ENCODE measurements at places on chromosomes 12 and 14.

- DNase-seq, result no peak
Measured at GRCh38 chr14:90545966-90546751, 149.3 kb downstream of the CALM1 start.

GRCh38 chr14:90302529-90303303, 29.0 kb downstream of the NRDE2 start:
- DNase-seq, result no peak

GRCh38 chr14:92726135-92726932, 22.1 kb downstream of the LGMN start:
- no peak for DNase-seq

DNA sequence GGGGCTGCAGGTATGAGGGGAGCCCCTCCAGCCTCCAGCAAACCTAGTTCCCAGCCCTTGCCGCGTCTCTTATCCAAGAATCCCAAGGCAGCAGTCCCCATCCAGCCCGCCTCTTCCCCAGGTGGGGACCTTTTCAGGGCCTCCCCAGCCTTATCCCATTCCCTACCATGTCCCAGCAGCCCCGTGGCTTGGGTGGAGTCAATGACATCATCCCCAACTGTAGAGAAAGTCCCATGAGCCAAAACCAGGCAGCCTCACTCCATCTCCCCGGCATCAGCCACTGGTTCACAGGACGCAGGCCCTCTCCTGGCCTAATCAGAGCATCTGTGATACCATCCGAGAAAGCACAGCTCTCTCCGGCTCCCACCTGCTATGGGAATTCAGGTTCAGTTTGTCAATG, 131.0 kb downstream of the NCOR2 start:
- no peak for DNase-seq

GRCh38 chr12:42936991-42937390, 347.4 kb upstream of the PRICKLE1 start:
- DNase-seq, result no peak

DNA sequence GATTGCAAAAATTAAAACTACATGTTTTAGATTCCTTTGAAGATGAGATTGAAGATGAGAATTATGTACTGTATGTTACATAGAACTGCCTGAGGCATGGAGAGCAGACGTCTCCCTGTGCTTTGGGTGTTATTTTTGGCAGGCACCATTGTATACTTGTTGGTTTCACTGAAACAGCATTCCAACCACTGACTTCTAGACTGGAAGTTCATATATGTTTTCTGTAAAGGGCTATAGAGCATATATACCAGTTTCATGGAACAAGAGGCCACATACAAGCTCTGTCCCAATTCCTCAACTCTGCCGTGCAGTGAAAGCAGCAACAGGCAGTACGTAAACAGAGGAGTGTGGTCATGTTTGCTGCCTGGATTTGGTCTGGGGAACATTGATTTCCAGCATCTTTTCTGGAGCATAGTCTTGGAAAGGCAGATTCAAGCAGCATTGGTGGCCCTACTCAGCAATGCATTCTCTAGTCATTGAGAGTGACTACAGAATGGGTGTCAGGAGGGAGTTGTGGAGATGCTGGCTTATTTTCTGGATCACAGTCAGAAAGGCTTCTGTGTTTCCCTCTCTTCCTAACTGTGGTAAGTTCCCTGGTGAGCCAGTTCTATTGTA, 57.6 kb upstream of the CNTN1 start:
- no peak for DNase-seq

GRCh38 chr14:56753396-56753795, 56.9 kb downstream of the OTX2 start:
- no peak for DNase-seq

DNA sequence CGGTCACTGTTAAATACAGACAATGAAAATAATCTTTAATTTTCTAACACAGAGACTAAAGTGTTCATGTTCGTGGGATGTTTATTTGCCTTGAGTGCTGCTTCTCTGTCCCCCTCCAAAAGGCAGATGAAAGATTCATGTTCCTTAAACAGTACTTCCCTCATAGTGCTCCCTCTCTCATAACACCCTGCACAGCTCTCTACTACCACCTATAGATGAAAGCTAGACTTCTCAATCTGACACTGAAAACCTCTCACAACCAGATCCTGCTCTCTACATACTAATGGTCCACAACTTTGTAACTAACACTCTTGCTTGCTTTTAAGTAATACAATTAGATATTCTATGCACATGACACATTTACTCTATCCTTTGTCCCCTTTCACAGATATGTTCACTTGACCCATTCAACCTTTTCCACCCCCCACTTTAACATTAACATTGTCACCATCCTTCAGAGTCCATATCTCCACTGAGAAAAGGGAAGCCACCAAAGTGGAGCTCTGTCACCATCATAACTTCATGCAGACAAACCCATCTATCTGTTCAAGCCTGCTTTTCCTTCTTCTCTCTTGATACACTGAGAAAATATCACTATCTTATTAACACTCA, 266.4 kb upstream of the USP15 start:
- no peak for DNase-seq

DNA sequence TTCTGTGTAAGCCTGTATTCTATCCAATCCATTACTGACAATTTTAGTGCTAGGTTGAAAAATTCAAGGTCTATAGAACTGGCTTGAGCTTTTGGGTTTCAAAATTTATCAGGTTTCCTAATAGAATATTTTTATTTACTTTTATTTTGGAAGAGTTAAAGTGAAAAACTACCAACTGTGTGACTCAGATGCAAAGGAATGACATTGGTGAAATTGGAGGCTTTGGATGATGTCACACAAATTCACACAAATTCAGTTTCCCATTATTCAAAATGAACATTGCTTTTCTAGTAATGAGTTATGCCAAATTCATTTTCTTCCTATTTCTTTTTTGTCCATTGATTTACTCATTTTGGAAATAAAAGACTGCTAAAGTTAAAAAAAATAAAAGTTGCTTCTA, 186.9 kb downstream of the ALX1 start:
- DNase-seq, result no peak

GRCh38 chr14:105641075-105641937, 114.9 kb downstream of the TMEM121 start:
- DNase-seq, result no peak

DNA sequence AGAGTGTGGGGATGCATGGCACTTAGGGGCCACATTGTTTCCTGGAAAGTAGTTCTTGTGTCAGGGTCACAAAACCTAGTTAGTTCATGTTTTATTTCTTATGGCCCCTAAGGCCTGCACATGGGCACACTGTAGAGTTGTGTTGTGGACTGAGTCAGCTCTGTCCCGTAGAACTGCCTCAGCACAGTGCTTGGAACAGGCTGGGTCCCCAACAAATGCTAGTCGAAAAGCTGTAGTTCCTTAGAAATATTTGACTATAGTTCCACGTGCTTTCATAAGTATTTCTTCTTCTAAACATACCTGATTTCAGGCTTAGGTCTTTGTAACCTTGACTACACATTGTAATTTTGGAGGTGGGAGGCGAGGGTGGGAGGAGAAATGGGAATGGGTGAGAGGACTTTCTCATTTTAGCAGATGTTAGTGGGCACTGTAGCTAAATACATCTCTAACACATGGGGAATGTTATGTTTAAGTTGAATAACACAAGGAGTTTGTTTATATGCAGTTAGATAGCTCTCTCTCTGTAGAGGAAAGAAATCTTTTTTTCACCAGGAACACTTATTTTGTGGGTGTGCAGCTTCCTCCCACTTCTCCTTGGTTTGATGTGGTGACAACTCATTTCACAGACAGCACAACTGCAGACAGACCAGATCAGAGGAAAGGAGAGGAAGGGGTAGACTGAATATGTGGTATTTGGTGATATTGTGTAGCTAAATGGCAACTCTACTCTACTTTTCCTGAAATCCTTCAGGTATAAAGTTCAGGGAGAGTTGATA, 39.5 kb upstream of the DACT1 start:
- DNase-seq, result no peak

GRCh38 chr14:36683083-36683724, 21.5 kb downstream of the PAX9 start:
- no peak for DNase-seq

DNA sequence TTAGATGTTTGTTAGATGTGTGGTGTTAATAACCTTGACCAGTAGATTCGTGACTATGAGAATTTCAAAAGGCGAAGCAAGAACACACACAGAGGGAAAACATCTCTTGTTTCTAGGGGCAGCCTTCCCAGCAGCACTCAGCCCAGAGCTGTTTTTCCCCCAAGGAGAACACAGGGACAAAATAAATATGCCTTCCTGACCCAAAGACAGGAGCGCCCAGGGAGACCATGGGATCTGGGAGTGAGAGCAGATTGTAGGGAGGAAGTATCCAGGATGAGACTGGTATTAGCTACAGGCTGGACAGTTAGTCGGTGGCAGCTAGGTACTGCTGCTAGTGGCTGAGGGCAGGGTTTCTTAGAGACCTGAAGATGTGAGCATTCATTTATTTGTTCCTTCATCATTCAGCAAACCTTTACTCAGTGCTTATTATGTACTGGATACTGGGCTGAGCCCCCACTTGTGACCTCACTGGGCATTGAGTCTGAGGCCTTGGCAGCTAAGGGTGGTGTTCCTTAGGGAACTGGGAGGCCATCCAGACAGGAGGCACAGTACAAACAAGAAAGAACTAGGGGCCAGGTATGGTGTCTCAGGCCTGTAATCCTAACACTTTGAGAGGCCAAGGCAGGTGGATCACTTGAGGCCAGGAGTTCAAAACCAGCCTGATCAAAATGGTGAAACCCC, 469.8 kb downstream of the ZFP36L1 start:
- DNase-seq, result no peak

GRCh38 chr14:80658155-80658554, 283.4 kb downstream of the CEP128 start:
- DNase-seq, result no peak

DNA sequence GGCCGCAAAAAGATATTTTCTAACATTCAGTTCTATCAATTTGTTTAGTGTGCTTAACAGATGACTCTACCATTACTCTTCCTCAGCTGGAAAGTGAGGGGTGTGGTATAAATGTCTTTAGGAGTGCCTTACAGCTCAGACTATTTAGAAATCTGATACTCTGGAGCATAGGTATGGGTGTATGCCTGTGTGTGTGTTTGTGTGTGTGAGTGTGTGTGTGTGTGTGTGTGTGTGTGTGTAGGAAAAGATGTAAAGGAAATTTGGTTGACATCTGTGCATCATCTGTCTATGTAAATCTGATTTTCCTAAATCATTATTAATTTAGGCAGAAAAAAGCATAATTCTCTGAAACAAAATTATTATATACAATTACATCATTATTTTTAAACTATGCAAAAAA, 16.0 kb downstream of the RNASE3 start:
- DNase-seq, result no peak

DNA sequence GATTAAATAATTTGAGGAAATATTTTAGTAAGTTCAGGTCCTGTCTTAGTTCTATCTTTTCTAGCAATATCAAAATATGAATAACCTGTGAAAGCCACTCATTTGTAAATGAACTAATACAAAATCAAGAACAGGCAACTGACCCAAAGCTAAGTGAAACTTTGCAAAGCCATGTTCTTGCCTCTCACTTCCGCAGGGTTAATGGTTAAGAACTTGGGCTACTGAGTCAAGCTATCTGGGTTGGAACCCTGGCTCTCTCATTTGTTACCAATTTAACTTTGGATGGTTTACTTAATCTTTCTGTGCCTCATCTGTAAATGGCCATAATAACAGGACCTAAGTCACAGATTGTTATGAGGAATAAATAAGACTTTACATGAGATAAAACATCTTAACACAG, 2.8 kb downstream of the KIF21A start:
- no peak for DNase-seq

- no peak for DNase-seq
Measured at GRCh38 chr12:46506198-46506597, 133.6 kb upstream of the SLC38A2 start.

- DNase-seq, result no peak
Measured at GRCh38 chr12:11615481-11615880, 34.0 kb upstream of the ETV6 start.

DNA sequence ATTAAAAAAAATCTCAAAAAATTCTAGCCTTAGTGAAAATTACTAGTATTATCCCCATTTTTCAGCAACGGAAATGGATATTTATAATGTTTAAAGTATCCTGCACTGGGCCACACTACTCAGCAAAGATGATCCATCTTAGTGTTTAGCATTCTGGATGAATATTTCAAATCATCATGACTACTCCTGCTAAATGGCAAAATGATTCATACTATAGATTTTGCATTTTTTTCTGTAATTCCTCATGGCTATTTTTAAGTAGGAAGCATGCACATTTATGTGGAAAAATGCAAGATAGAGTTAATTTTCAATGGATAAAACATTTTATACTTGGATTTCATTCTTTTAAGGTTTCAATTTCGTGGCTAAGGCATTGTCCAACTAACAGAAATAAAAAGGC, 59.6 kb downstream of the LRFN5 start:
- no peak for DNase-seq

- no peak for DNase-seq
Measured at GRCh38 chr12:120101182-120101581, 15.4 kb downstream of the RAB35 start.

DNA sequence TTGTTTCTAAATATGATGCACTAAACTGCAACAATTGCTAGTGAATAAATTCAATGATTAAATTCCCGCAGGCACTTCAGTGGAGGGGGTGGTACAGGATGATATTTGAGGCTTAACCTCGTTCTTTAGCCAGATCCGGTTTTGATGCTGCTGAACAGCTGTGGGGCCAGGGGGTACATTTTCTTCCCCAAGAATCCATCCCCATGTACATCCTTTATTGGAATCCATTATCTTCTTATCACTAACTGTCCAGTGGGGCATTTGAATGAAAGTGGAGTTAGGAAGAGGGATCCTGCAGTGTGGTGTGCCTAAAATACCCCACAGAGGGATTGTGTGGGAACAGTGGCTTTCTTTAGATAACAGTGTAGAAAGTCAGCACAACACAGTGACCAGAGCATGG, 45.2 kb upstream of the OASL start:
- DNase-seq, result no peak

GRCh38 chr12:101174541-101174940, 35.5 kb downstream of the SLC5A8 start:
- DNase-seq, result no peak

All from 8988T (cell line).